Trophoblast cell (in vitro differentiated cells and primary cell): ENCODE measurements at places on chromosomes 13 and 19.

- DNase-seq, result peak; percentile 6
These were observed 54.0 kb upstream of the GTF3A start for GRCh38 chr13:27370305-27370872.

GRCh38 chr13:63864171-63864902 lies 2448.7 kb upstream of the PCDH20 start:
- DNase-seq, result no peak

DNA sequence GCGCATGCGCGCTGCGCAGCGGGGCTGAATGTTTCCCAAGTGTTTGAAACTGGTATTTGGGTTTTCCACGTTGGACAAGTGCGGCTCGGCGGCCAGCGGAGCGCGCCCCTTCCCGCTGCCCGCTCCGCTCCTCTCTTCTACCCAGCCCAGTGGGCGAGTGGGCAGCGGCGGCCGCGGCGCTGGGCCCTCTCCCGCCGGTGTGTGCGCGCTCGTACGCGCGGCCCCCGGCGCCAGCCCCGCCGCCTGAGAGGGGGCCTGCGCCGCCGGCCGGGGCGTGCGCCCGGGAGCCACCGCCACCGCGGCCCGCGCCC lies at the start of gene ING1:
ING1 (plus strand) TSS at position 59 of the 311 bp plus-strand sequence. CDS start 450 bp downstream, outside the sequence.
- no peak for DNase-seq

- DNase-seq, result no peak
These were observed 152.0 kb upstream of the SLC10A2 start for GRCh38 chr13:103218253-103218652.

- no peak for DNase-seq
These were observed 10.5 kb downstream of the WIZ start for GRCh38 chr19:15439078-15439799.

DNA sequence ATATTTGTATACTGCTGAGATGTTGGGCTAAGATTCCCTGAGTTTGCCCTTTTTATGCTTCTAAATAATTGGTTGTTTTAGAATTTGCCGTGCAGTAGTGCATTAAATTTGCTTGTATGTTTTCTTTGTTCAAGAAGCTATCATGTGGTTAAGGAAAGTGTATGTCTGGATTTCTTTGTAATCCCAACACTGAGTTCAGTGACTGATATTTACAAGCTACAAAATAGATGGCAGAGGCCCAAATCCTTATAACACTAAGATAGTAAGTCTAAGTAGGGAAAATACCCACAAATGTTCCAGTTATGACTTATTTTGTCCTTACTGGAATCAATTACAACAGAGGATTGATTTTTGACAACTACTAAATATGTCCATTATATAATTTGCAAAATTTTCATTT lies 435.0 kb upstream of the KLF12 start:
- no peak for DNase-seq

DNA sequence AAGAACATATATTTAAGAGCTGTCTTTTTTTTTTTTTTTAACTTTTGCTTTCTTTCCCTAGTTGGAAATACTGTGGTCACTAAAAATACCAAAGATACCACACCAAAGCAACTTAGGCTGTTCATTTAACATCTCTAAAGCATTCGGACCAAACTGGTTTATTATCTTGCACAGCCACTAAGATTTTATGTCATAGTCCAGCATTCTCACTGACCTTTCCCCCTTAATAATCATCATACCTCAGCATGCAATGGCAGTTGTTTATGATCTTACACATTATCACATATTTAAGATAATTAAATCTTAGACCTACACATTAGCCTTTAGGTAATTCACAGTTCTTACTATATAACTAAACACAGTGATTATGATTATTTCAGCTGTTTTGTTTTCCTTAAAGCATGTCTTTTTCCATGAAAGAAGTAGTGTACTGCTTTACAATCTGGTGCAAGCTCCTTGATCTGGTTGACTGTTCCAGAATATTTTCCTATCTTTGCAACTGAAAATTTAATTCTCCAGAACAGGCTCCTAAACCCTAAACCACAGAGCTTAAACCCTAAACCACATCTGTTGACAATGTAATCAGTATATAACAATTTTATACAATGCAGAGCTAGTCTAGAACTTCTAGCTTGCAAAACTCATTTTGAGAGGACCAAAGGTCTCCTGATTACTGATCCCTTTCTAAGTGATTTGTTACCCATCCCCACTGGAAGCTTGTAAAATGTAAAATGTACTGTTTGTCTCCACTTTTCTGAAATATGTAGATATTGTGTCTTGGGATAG lies 74.2 kb downstream of the CDK8 start:
- peak; percentile 93 for DNase-seq

GRCh38 chr19:11534538-11534937 lies 4.1 kb upstream of the CNN1 start:
- no peak for DNase-seq

- no peak for DNase-seq
These were observed 248.8 kb downstream of the IRS2 start for GRCh38 chr13:109537584-109537983.

- DNase-seq, result no peak
These were observed 3.2 kb downstream of the CPB2 start for GRCh38 chr13:46101484-46102254.

- DNase-seq, result no peak
These were observed 7.0 kb upstream of the GP6 start for GRCh38 chr19:55044771-55045716.

GRCh38 chr13:99366075-99366987 lies 59.1 kb upstream of the GPR183 start:
- DNase-seq, result no peak

GRCh38 chr19:2478278-2478755 lies 2.4 kb downstream of the GADD45B start:
- peak; percentile 79 for DNase-seq

DNA sequence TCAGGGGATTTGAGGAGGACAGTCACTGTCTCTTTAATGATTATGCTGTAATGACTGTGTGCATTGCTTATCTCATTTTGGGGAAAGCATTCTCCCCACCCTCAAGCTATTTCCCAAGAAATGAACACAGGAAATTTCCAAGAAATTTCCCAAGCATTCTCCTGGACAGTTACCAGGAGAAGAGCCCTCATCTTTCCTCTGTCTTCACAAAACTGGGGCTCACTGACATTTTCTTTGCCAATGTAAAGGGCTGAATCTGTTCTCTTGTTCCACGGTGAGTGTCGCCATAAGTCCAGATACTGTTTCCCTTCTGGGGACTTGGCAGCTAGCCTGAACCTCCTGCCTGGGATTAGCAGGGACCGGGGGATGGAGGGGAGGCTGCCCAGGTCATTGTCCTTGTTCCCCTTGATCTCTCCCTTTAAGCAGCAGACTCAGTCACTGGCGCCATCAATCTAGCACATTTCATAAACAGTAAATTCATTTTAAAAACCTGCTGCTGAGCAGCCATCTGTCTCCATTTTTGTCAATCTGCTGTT lies 172.8 kb downstream of the DNAJC15 start:
- DNase-seq, result no peak

DNA sequence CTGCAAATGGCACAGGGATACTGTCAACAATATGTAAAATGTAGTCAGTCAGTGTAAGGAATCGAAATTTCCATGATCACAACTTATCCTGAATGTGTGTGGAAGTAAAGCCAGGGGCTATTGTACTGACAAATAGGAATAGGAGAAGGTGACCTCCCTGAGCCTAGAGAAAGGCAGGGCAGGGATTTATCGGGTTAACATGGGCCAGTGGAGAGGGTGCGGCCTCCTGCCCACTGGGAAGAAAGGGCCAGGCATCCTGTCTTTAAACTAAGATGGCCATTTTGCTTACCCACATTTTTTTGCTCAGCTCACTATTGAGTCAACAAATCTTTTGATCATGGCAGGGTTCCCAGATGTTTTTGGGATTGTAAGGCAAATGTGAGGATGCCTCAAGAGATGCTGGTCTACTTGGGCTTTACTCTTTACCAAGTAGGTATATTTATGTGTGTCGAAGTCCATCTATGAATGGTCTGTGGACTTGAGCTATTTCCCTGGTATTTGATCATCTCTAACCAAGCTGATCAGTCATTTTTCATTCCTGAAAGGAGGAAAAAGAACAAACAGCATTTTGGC lies 116.6 kb upstream of the RNF113B start:
- DNase-seq, result peak; percentile 73

DNA sequence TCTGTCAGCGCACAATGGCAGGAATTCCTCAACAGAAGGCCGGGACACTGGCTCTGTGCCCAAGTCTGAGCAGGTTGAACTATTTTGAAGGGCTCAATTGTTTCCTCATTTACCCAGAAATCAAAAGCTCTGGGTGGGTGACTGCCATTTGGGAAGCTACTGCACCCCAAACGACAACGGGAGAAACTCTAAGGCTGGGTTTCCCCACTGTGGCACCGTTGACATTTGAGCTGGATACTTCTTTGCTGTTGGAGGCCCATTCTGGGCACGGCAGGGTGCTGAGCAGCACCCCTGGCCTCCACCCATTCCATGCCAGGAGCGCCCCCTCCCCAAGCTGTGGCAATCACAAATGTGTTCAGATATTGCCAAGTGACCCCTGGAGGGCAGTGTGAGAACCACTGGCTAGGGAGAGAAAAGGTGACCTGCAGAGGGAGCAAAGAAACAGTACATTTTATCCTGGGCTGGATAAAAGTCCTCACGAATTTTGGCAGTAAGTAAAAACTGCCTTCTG lies 62.5 kb downstream of the RFX2 start:
- DNase-seq, result peak; percentile 54

GRCh38 chr13:33236021-33236420 lies 49.5 kb downstream of the STARD13 start:
- DNase-seq, result no peak

- peak; percentile 20 for DNase-seq
These were observed 2.1 kb downstream of the KCNK6 start for GRCh38 chr19:38321646-38322196.

DNA sequence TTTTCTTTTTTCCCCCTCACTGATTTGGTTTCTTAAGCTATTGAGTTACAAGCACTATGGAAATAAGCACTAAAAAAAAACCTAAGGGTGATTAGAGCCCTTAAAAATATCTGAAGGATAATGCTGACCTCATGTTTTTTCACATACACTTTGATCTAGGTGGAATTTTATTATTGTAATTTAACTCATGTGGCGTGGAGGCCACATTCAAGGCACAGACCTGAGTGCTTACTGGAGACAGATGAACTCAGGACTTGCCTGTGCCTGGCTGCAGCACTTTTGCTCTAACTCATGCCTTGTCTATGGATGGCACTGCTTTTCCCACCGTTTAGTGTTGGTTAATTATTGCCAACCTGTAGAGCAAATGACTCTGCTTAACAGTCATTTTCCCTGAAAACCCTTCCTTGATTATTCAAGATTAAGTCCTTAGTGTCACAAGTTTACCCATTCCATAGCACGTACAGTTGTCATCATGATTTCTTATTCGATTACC lies 541.4 kb downstream of the GPC6 start:
- DNase-seq, result no peak

DNA sequence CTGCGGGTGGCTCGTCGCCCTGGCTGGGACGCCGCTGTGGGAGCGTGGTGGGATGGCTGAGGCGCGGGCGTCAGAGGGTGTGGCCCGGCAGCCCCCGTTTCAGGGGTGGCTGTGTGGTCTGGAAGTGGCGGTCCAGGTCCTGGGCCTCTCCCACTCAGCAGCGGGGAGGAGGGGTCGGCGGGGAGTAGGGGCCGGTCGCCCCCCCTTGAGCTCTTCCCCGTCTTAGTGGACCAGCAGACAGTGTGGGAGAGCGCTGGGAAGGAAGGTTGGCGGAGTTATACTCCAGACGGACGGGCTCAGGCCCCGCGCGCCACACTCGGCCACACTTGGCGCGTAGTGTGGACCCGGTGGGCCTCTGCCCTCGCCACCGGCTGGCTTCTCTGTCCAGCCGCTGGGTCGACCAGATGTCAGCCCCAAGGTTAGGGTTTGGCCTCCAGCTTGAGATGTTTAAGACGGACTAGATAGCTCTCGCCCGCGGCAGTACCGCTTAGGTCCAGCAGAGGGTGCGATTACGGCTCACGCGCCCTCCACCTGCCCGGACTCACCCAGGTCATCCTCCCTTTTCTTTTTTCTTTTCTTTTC lies 21.7 kb upstream of the ZNF429 start:
- peak; percentile 66 for DNase-seq

- DNase-seq, result no peak
These were observed 1011.6 kb downstream of the PCDH9 start for GRCh38 chr13:66218583-66218982.

DNA sequence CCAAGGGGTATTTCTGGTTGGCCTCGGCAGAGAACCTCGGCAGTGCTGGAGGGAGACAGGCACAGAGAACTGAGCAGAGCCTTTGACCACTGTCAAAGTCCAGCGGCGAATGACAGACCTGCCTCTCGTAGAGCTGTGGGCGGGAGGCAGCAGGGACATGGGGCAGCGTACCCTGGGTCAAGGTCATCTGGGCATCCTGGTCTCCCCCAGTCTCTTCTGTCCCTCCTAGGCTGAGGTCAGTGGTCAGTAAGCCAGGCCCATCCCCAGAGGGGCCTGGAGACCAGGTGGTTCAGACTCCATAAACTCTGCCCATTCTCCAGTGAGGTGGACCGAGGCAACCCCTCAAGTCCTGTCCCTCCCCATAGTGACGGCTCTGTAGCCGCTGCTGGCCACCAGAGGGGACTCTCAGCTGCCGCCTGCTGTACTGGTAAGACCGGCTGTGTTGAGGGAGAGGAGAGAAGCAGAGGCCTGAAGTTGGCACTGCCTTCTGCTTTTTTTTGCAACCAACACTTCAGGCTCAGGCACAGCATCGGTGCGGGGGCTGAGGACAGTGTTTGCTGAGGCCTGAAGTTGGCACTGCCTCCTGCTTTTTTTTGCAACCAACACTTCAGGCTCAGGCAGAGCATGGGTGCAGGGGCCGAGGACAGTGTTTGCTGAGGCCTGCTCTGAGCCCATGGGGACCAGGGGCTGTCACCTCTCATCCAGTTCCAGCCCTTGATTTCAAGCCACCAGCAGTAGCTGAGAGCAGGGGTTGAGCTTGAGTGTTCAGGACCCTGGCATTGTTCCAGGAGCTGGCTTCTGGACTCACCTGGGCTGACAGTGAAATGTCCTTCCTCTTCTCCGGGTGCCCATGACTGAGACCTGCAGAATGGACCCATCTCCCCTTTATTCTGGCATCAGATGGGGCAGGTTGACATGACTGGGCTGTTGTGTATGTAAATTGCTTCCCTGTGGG lies at the start of gene PGLYRP2:
PGLYRP2 (minus strand) TSS at position 111 of the 955 bp plus-strand sequence. CDS start 130 bp downstream, outside the sequence.
- DNase-seq, result no peak

DNA sequence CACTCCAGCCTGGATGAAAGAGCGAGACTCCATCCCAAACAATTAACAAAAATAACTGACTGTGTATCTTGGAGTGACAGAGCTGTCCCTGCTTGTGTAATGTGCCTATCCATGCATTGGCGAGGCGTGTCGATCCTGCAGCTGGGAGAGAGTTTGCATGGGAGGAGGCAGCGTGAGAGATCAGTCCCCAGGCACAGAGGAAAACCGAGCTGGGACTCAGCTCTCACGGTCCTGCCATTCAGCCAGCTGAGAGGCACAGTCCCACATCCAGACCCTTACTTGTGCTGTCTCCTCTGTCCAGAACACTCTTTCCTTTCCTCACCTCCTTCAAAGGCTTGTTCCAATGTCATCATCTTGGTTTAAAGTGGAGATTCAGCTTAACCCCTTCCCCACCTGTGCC lies 11.9 kb upstream of the SULT2B1 start:
- DNase-seq, result no peak

- peak; percentile 92 for DNase-seq
These were observed 22.8 kb downstream of the SYDE1 start for GRCh38 chr19:15129856-15130585.
